ENCODE measurements at places on chromosomes 12 and 14.

GRCh38 chr12:106064721-106065021 lies 74.1 kb downstream of the NUAK1 start:
- DNase-seq, result no peak

- DNase-seq, result no peak
These were observed 74.2 kb downstream of the ARF6 start for GRCh38 chr14:49966971-49967630.

DNA sequence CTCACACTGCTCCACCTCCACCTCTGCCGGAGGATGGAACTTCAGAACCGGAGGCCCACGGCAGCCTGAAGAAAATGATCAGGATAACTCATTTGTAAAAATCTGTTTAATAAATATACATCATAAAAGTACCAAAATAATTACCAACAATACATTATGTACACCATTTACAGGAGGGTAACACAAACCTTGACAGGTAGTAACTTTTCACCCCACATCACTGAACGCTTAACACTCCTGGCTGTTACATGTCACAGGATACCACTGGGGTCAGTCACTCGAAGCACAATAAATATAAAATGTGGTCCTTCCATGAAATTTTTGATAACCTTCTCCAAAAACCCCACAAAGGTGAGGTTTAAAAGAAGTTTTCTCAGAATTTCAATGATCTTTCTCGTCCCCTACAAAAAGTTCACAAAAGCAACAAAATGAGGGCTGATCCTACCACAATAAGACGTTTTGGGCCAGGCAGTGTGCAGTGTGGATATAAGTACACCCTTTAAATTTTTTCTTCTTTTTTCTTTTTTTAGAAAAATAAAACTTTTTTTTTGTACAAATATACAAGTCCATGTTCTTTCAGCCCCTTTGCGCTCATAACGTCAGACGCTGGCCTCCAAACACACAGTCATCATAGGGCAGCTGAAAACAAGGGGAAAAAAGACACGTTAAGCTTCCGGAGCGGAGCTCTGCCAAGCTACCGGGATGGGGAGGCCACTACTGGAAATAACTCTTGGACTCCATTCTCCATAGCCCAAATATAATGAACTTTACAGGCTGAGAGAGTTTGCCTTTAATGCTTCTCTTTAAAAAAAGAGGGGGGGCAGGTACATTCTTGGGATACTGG lies 2.9 kb downstream of the NFKBIA start:
- no peak for DNase-seq

DNA sequence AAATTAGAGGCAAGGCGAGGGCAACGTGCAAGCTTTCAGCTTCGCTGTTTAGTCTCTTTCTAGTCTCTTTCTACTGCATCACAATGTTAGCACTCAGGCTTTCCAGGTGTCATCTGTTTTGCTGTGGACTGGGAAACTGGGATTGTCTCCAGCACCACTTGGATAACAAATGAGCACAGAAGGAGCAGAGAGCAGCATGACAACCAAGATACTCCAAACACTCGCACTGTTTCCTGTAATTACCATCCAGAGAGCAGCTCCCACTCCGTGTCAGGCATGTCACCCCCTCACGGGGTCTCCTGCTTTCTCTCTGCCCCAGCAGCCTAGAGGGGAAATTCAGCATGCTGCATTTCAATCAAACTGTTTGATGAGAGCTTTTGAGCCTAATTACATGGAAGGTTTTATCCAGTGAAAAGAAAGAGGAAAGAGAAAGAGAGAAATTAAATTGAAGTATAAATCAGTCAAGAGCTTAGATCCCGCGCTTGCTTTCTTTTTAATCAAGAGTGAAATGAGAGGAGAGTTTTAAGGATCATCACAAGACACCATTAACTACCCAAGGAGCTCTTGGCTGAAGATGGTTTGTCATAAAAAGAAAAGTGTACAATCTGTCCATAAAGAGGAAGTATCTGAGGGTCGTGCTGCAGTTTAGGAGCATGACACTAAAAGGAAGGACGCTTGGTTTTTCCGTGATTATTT lies 917.7 kb downstream of the DIO2 start:
- DNase-seq, result no peak

DNA sequence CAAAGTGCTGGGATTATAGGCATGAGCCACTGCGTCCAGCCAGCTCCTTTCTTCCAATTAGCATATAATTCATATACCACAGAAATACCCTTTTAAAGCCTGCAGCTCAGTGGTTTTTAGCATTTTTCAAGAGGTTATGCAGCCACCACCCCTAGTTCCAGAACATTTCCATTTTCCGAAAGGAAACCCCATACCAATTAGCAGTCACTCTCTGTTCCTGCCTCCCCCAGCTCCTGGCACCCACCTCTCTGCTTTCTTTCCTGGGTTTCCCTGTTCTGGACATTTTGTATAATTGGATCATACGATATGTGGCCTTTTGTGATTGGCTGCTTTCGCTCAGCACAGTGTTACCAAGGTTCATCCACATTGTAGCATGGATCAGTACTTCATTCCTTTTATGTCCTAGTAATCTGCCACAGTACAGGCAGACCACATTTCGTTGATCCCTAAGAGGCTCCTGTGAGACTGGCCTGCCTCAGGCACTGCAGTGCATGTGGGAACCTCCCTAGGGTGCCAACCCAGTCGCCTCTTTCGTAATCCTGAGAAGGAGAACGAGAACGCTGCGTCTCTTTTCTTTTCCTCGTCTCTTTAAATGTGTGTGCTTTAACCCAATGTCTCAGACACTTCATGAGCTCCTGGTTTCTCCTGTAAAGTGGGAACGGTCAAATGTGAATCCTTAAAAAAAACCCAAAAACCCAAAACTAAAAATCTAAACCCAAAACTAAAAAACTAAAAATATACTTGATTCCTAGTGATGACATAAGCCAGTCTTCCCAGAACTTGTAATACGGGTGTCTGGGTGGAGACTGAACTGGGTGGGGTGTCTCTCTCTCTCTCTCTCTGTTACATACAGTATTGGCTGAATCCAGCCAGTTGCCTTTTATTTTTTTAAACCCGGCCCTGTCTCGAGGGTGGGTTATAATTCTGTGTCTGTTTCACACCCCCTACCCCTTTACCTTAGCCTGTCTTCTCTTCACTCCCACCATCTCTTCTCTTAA lies 14.7 kb downstream of the AACS start:
- no peak for DNase-seq

DNA sequence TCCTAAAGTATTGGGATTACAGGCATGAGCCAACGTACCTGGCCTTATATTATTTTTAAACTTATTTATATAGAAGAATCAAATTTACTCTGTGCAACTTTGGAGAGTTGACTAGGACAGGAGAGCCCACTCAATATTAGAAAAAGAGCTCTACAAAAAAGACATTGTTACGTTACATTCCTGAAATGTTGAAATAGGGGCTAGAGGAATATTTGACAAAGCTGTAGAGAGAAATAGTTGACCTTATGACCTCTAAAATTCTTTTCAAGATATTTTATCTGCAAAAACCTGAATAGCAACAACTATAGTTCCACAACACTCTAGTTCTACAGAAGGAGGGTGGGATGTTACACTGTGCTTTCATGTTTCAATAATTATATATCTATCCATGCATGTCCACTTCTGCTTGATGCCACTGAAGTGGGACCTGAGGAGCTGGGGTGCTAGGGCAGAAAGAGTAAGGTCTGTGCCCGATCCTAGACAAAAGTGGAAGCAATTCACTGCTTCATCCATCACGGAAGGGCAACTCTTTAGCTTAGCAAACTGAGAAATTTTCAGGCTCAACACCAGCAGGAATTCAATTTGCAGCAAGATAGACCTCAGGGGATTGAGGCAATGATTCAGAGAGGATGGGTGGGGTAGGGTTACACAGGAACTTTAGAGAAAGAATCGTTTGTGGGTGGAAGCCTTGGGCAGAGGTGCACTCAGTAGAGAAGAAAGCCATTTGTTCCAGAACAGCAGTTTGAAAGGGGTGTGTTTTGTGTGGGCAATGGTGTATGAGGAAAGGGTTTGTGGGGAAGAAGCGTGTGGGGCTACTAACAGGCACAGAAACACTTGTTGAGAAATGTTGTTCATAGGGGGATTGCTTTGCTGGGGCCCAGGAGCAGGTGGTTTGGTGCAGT lies 16.0 kb upstream of the RNASE10 start:
- DNase-seq, result no peak

DNA sequence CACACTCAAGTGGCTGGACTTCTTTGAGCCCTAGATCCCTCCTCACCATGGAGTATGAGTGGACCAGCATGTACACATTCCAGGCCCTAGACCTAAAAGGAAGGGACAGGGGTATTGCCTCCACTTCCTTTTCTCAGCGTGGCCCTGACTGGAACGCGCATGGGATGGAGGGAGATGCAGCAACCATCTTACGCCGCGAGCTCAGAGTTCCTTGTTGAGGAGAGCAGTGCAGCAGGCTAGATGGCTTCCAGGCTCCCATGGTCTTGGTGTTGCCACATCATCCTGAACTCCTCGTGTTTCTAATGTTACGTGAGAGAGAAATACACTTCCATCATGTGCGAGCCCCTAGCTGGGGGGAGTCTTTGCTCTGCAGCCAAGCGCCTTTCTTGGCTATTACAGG lies 61.8 kb upstream of the DIO3 start:
- no peak for DNase-seq

DNA sequence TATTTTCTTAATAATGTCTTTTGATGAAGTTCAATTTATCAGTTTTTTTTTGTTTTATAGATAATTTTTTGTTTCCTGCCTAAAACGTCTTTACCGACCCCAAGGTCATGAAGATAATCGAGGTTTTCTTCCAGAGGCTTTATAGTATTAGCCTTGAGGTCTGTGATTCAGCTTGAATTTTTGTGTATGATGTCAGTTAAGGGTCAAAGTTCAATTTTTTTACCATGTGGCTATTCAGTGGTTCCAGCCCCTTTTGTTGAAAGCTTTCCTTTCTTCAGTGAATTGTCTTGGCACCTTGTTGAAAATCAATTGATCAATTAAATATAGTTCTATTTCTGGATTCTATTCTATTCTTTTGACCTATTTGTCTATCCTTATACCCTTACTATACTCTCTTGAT lies 3.2 kb upstream of the MGST1 start:
- no peak for DNase-seq

- no peak for DNase-seq
These were observed 149.2 kb downstream of the SLC2A13 start for GRCh38 chr12:39956725-39957124.

- no peak for DNase-seq
These were observed 149.7 kb upstream of the ARHGAP5 start for GRCh38 chr14:31927348-31927832.

DNA sequence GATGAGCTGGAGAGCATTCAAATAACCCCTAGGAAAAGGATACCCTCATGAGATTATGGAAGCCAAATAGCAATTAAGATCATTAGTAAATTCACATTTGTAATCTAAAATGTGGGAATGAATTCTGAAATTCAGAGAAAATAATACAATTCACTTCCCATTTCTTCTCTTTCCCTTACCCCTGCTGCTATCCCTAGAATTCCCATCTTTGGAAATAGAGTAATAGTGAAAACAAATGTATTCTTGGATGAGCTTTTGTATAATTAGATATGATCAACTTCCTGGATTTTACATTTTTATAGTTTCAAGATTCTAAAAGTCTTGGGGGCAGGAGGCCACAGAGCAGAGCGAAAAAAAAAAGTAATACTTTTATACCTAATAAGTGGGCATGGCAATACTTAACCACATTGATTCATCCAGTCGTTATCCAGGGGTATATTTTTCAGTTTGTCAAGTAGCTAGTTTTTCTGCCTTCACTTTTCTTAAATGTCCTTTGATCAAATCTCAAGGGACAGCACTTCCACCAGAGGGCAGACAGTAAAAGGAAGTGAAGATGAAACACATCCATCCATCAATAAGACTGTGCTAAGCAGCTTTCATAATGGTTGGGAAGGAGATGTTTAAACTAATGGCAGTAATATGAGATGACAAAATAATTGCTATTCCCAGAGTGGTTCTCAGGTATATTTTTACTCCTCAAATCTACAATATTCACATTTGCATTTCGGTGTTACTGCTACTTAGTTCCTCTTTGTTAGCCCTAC lies 401.3 kb downstream of the DIO2 start:
- DNase-seq, result no peak

DNA sequence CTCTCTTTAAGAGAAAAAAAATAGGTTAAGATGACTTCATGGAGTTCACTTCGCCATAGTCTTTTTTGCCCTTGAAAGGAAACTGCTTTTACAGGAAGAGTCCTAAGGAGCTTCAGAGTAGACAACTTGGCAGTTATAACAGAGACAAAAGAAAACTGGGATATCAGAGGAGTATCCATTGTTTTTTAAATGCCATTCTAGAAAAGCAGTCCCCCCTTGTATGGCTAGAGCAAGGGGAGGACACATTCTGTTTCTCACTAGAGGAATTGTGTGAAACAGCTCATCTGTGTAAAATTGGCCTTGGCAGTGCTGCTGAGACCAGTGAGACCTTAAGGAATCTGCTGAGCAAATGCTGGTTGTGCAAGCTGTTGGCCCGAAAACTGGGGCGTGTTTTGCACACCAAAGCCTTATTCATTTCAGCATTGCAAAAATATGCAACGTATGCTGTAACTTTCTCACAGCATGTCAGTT lies 128.0 kb downstream of the GPR135 start:
- DNase-seq, result peak; percentile 34

DNA sequence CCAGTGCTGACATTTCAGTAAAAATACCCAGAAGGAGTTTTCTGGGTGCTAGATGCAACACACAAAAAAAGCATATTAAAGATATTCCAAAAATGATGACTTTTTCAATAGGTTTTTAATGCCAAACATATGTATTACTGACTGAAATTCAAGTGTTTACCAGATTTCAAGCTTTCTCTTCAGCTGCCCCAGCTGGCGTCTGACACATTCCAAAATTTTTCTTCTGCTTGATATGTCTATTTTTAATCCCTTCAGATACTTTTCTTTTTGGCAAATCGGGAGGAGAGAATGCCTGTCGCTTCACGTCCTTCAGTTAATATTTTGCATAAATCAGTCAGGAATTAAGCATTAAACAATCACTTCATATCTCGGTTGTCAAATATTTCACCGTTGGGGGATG lies 7.1 kb upstream of the CCDC60 start:
- DNase-seq, result no peak

DNA sequence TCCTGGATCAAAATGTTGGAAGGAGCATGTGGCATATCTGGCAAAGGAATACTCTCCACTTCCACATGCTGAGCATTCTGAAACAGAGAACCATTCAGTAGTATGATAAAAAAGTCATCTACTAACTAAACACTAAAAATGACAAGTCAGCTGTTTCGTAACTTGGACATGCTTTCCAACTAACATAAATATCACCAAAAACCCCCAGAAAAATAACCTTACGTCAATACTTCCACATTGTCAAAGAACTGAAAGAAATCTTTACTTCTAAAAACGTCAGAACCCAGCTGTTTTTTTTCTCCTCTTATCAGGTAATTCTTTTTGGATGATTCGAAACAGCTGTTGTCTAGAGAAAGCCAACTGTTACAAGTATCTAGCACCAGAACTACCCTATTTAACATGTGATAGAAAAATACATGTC lies 8.2 kb downstream of the WBP11 start:
- DNase-seq, result no peak

DNA sequence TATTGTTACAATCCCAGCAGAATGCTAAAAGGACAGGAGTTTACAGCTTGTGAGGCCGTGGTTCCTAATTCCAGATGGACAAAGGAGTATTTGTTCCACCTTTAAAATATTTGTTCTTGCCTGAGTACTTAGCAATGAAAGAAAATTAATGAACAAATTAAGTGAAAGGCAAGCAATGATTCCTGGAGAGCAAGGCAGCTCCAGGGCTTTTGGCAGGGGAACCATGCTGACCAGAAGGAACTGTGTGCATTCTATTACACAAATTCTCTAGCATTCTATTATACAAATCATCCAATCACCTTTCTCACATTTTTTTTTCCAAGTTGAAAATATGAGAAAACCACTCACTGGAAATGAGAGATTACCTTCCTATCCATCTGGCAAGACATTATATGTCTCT lies 1.8 kb upstream of the BMAL2 start:
- DNase-seq, result no peak
